Activated CD4-positive, alpha-beta T cell treated with anti-CD3 and anti-CD28 coated beads, Interleukin-2, amount 10 ng/mL, durations not matched to agents 7 days and 5 days (primary cell): ENCODE measurements at places on chromosomes 4 and X. TPM values are rescaled to one million over a fixed set of nuclear protein-coding genes. Genes with fewer than 3 reads are reported as not detected.

CENPU gene
- total RNA-seq = 80.3 TPM

MAGEC1 gene
- total RNA-seq = not detected

TMEM156 gene
- total RNA-seq = 19.6 TPM

NOX1 gene
- not detected for total RNA-seq

NDNF gene
- 0.06 TPM for total RNA-seq

COL4A6 gene
- total RNA-seq = not detected

MAP3K15 gene
- total RNA-seq = 0.23 TPM
